Stimulated activated CD4-positive, alpha-beta T cell treated with anti-CD3 and anti-CD28 coated beads, Interleukin-4, amount 100 ng/mL, for 24 hours (primary cell): ENCODE measurements at places on chromosomes 1 and 21.
A peak's percentile ranks its signal among the peaks of the same experiment; 100 is the strongest.

GRCh38 chr21:36992671-36993070 is 13.8 kb upstream of the RIPPLY3 start:
- DNase-seq = no peak

DNA sequence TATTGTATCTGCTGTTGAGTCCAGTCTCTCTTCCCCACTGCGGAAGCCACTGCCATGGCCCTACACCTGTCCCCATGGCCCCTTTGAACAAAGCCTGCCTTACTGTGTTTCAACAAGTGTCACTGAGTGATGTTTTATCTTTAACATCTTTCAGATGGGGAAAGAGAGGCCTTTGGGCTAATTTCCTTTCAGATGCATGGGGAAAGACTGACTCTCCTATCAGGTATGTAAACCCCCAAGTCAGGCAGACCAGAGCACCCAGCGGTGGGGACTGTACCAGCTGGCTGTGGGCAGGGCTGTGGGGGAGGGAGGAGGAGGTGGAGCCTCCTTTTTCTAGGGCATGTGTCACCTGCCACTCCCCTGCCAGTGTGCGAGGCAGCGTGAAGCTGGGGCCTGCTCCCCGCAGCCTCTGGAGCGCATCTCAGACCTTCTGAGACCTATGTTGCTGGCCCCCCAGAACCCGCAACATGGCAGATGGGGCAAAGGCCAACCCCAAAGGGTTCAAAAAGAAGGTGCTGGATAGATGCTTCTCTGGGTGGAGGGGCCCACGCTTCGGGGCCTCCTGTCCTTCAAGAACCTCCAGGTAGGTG is at the start of gene PLA2G2F:
Gene PLA2G2F, plus strand, starts transcription at position 363 of the 590 bp plus-strand sequence. Its CDS starts 105 bp downstream, at position 468.
- DNase-seq = no peak

DNA sequence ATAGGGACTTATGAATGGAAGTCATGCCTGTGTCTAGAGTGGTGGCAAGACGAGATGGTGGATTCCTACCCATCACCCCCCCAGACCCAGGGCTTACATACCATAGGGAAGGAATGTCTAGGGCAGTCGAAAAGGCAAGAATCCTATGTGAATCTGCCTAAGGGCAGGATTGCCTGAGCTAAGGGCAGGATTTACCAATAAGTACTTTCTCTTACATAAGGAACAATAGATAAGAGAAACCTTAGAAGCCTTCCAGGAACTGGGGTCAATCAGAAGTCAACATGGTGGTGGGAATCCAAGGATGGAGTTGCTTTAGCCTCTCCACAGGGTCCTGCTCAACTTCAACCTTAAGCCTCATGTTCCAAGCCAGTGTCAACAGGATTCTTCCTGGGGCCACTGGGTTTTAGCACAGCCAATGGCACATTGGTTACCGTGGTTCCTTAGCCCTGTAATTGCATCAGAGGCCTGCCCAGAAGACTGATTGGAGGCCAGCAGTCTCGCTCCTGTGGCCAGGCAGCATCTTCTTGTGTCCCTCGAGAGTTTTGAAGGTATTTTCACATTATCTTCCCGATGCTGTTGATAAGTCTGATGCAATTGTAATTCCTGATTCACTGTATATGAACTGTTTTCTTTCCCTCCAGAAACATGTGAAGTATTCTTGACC is 20.7 kb downstream of the BACE2 start:
- no peak for DNase-seq

- DNase-seq = no peak
Measured at GRCh38 chr1:174152427-174152826, 6.9 kb upstream of the RABGAP1L start.

- DNase-seq = no peak
Measured at GRCh38 chr1:228717081-228717480, 18.2 kb upstream of the RHOU start.

- DNase-seq = no peak
Measured at GRCh38 chr1:199307496-199308264, 668.8 kb downstream of the PTPRC start.

- no peak for DNase-seq
Measured at GRCh38 chr1:202888221-202888530, 773 bp downstream of the RABIF start.

DNA sequence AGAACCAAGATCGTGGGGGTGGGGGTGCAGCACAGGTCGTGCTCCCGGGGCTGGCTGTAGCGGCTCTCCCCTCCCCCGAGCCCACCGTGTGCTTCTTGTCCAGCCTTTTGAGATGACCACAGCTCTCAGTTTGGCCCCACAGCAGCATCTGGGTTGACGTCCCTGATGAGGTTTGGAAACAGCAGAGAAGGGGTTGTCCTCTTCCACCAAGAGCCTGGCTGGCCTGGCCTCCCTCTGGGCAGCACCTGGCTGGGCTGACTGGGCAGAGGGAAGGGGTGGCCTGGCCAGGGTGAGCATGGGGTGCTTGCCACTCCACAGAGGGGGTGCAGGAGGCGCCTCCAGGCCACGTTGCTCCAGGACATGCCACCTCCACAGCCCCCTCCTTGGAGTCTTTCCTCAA is 61.5 kb downstream of the SKI start:
- DNase-seq = no peak

GRCh38 chr1:56414728-56415224 is 164.6 kb downstream of the PLPP3 start:
- DNase-seq = no peak

DNA sequence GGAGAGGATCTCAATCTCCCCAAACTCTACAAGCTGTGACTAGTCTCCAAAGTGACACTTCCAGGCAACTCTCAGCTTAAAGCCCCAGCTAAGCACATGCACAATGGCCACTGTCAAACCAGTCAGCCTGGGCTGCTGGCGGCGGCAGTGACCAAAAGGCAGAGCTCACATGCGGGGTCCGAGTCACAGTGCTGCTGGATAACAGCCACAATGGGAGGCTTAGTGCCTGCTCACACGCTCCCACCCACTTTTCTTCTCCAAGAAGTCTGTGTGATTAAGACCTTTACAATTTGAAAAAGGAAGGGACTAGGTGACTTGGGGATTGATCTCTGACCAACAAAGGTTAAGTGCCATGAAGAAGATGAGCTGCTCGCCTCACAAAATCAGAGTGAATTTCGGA is 16.8 kb downstream of the RIPK4 start:
- no peak for DNase-seq

GRCh38 chr1:247448107-247448791 is 9.7 kb downstream of the OR2B11 start:
- peak; percentile 20 for DNase-seq

- peak; percentile 82 for DNase-seq
Measured at GRCh38 chr1:12472798-12473551, 145.0 kb downstream of the DHRS3 start.

DNA sequence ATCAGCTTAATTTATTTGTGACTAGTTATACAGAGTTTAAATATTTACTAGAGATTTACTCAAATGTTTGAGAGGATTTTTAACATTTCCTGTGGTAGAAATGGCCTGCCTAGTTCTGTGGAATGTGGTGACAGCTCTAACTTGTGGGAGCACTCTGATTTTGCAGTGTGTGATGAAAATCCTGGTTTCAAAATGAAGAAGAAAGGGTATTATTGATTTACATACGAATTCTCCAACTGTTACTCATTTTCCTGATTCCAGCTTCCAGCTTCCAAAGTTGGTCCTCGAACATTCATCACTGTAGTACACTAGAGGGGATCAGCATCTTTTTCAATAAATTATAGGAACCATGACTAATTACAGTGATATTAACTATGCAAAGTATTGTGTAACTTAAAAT is 462.7 kb upstream of the PKN2 start:
- no peak for DNase-seq

DNA sequence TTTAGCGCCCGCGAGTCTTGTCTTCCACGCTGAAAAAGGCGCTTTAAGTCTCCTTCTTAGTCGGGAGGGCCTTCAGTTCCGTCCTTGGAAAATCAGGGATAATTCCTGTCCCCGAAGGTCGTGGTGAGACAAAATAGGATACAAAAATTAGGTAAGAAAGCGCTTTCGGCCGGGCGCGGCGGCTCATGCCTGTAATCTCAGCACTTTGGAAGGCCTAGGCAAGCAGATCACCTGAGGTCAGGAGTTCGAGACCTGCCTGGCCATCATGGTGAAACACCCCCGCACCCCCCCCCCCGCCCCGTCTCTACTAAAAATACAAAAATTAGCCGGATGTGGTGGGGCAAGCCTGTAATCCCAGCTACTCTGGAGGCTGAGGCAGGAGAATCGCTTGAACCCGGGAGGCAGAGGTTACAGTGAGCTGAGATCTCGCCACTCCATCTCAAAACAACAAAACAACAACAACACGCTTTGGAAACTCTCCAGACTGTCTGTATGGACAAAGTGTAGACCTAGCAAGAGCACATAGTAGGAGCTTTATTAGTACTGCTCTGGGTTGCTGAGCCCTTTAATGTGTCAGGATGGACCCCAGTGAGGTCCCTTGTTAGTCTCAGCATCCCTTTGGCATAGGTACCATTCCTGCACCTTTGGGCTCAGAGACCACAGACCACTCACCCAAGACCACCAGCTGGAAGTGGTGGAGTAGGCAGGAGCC is 790 bp upstream of the TMEM54 start:
- DNase-seq = no peak

DNA sequence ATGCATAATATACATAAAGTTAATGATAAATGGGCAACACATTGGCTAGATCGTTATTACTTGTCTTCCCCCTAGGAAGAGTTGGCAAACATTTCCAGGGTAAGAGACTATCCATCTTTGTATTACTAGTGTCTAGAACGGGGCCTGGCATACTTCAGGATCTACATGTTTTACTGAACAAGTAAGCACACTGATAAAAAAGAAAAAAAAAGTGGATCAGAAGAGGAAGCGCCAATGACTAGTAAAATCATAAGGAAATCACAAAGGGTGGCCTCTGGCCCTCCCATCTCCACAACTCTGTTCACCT is 482 bp downstream of the TM2D1 start:
- no peak for DNase-seq

DNA sequence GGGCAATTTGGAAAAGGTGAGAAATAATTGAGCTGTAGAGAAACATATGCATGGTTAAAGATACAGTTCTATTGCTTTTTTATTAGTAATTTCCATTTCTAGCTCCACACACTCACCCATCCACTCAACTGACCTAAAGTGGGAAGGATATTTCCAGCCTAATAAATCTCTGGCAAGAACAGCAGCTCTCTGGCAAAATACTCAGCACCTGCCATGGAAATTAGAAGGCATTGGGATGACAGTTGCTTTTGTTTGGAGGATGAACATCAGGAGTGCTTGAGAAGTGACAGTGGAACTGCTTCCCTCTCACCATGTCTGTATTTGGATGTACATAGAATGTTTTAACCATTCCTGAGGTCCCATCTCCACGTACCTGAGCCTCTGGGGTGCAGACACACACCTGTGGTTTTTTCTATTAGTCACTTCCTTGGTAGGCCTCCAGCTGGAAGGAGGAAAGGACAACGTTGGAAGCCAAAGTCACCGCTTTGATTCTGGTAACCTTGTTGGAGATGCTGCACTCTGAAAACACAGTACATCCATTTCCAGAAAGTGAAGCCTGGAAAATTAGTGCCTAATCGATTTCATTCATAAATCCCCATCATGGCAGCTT is 62.3 kb upstream of the RUNX1 start:
- DNase-seq = no peak

DNA sequence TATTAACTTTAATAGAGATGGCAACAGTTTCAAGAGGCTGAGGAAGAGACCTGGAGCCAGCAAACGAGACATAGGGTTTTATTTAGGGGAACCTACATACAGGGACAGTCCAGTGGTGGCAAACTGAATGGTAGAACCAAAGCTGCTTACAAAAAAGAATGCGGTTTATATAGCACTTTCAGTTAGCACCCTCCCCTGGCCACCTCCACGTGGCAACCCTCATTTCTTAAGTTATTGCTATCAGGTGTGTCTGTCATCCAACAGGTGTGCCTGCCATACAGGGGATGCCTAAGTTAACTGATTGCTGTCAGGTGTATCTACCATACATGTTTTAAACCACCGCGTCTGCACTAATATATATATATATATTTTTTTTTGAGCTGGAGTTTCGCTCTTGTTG is 129.2 kb upstream of the DUSP10 start:
- no peak for DNase-seq

GRCh38 chr1:243229526-243229925 is 25.6 kb downstream of the CEP170 start:
- no peak for DNase-seq

DNA sequence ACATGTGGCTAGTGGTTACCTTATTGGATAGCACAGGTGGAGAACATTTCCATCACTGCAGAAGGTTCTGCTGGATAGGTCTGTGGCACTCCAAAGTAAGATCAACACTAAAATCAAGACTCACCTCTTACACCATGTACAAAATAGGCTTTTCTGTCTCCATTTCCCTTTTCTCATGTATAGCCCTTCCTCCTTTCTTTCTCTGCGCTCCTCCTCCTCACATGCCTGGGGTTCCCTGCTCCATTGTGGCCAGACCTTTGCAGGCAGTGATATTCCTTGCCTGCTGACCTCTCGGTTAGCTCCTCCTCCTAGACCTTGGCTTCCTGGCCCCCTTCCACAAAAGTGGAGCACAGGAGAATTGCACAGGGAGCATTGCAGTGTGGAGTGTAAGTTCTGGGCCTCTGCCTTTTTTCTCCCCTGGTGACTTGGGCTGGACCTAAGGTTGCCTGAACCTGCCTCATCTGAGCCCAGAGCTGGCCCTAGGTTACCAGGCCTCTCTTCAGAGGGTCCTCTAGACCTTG is 33.2 kb upstream of the RBM15 start:
- no peak for DNase-seq

DNA sequence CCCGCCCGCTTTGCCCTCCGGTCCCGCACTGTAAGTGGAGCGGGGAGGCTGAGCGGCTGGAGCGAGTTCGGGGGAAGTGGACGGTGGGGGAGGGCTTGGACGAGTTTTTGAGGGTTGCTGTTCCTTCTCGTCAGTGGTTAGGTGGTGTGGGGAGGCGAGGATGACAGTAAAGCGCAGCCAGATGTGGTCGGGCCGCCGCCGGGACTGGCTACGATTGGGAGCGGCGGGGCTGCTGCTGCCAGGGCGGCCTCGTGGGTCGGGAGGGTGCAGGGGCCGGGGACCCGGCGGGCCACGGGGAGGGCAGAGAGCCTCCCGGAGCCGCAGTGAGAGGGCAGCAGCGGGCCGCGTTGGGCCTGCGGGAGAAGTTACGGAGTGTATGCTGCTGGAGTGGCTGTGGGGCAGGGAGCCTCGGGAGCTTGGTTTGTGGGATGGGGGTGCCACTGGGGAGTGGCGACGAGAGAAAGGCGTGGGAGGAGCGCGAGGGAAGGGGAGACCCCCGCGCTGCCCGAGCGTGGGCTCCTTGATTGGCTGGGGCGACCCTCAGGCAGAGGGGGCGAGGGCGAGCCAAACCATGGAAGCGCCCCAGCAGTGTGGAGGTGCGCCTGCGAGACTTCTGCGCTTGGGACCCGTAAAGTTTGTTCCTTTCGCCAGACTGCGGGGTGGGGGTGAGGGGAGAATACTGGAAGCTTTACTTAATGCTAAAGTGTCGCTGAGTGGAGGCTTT is 2.1 kb downstream of the ADGRL2 start:
- no peak for DNase-seq
